ENCODE measurements at places on chromosomes 13 and 19.

DNA sequence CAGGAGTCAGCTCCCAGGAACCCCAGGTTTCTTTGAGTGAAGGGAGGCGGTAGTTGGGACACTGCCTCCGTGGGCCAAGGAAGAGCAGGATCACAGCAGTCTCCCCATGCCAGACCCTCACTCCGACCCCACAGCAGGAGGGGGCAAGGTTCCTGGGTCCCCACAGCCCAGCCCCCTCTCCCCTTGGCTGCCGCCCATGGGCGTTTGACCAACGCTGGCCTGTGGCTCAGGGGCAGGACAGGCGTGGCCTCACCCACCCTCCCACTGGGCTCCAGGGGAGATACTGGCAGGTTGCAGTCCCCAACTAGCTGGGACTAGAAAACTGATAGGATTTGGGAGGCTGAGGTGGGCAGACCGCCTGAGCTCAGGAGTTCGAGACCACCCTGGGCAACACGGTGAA lies 9.2 kb downstream of the COPE start:
- DNase-seq: no peak

DNA sequence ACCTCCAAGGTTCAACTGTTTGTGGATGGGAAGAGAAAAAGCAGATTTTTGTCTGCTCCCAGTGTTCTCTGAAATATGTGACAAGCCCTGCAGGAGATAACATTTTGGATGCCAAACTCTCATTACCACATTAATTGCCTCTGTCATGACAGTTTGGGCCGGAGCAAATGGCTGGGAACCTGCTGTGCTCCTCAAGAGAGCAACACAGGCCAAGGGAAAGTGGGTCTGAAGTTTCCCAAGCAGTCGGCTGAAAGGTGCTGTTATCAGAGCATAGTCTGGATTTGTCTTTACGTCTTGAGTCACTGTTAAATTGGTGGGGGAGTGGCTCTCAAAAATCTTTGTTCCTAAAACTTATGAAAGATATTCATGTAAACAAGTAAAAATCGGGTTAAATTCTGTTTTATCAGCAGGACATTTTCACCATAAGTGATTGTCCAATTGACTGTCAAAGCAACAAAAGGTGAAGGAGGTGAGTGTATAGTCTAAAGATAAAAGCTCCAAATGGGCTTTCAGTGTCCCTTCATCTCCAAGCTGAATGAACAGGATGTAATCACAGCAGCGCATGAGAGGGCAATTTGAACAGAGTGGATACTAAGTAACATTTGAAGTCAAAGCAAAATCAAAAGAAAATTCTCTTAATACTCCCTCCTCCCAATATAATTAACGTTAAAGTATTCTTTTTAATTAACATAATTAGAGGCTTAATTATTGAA lies 844.8 kb downstream of the PCDH17 start:
- DNase-seq: no peak

DNA sequence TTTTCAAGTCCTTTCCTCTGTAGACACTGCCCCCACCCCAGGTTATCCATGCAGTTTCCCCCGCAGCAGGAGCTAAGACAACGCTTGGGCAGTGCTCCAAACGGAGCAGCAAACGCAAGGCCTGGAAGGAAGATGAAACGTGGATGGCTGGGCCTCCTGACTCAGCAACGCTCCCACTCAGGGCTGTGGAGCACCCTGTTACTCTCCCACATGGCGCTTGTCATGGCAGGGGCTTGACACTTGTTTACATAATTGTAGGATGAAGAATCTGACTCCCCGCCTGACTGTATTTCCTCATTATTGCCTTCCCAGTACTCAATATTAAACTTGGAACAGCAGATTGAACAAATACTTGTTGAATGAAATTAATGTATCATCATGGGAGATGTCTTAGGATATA lies 799 bp upstream of the C1QTNF9B start:
- DNase-seq: no peak

- no peak for DNase-seq
Measured at GRCh38 chr13:25806264-25806974, 245.4 kb downstream of the SHISA2 start.

GRCh38 chr13:88617176-88617575 lies 946.0 kb downstream of the SLITRK5 start:
- no peak for DNase-seq

- DNase-seq: no peak
Measured at GRCh38 chr13:32976912-32977311, 39.3 kb upstream of the KL start.

- DNase-seq: no peak
Measured at GRCh38 chr13:91649456-91649855, 251.0 kb downstream of the GPC5 start.

DNA sequence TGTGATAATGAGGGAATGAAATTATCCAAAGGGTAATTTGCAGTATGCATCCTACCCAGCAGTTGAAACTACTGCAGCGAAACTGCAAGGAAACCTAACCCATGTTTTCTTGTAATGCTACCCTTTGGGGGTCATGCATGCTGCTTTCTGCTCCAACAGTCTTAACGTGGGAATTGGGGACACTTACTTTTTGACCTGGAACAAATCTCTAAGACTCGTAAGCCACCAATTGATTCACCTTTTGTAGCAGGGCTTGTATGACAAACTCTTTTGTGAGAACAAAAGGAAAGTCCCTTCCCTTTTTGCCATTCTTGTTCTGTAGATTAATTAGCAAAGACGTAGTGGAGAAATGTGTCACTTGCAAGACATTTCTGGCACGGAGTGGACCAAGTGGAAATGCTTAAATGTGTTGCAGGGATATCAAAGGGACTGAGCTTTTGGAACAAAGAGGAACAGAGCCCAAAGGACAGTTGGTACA lies 27.4 kb downstream of the LRCH1 start:
- DNase-seq: no peak

- DNase-seq: peak; percentile 66
Measured at GRCh38 chr19:924553-925086, 1.2 kb upstream of the ARID3A start.

DNA sequence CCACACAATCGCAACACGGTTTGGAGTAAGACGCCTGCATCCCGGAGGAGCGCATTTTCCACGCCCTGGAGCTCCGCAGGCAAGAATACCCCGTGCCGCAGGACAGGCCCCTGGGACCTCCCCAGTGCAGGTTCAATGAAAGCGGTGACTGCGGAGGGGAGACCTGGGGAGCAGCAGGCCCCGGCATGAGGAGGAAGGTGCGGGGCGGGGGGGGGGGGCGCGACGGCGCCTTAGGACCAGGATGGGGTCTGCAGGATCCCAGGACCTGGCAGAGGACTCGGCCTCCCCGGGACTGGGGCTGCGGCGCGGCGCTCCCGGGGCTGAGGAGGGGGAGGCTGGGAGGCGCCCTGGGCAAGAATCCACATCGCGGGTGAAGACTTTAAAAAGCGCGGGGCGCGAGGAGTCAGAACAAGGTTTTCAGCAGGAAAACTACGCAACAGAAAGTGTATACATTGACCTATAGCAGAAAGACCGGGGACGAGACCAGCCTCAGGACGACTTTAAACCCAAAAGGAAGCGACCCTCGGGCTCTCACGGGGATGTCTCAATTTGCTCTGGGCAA lies 432 bp downstream of the ZNF611 start:
- DNase-seq: no peak

DNA sequence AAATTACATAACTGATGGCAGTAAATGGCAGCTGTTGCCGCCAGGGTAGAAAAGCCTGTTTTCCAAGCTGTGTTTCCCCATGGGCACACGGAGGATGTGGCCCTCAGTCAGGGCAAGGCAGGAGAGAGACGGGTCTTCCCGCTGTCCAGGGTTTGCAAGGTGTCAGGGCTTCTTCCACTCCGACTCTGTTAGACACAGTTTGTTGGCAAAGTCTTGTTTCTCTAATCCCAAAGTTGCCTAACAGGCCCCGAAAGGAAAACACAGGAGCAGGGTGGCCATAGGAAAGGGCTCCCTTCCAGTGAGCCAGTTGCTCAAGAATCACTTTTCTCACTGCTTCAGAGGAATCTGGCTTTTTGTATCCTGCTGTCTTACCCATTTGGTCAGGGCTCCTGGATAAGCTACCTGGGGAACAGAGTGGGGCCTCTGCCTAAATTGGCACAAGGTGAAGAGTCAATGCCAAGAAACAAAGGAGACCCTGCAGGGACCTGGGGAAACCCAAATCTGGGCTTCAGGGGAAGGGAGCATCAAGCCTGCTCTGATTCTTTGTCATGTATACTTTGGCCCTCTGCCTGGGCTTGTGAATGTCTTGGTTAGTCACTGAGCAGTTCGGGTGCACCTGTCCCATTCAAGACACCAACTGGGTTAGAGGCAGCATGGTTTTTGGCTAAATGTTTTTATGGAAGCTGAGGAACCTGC lies 29.0 kb upstream of the CXCL17 start:
- DNase-seq: no peak

DNA sequence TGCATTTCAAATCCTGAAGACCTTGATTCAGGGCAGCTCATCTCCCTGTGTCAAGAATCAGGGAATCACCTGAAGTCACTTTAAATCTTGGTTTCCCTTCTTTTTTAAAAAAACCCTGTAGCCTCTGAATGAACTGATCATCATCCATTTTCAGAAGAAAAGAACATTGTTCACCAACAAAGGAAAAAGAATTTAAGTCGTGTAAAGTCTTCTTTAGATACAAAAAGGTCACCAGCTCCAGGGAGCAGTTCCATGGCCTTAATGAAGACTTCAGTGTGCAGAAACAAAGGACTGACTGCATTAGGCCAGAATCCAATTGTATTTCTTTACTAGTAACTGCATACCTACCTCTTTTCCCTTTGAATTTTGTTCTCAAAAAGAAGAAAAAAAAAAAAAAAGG lies 245.0 kb downstream of the ABCC4 start:
- DNase-seq: no peak

DNA sequence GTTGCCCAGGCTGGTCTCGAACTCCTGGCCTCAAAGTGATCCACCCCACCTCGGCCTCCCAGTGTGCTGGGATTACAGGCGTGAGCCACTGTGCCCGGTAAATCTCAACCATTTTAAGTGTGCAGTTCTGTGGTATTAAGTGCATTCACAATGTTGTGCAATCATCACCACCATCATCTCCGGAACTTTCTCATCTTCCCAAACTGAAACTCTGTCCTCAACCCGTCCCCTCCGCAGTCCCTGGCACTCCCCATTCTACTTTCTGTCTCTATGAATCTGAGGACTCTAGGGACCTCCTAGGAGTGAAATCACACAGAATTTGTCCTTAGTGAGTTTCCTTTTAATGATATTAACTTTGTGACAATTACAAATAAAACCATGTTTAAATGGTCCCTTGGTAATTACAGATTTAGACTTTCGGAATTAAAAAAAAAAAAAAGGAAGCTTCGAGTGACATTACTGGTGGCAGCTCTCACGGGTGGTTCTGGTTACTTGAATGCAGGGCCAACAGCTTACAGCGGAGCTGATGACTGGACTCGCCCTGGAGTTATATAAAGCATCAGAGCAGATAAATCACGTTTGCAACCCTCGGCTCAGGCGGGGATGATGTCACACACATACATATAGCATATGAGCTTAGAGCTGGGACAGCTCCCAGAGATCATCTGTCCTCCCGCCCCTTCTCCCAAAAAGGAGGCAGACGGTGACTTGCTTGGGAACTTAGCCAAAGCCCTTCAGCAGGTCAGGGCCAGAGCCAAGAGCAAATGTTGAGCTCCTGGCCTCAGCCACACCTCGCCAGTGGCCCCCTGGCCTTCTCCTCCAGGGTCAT lies 89.8 kb downstream of the ZNF557 start:
- DNase-seq: no peak

- DNase-seq: no peak
Measured at GRCh38 chr19:52297601-52298364, 814 bp downstream of the ZNF480 start.

GRCh38 chr13:23433171-23434153 lies at the start of gene SACS:
Gene SACS (minus strand): TSS chr13:23433702. CDS start chr13:23411239, 22,463 bp downstream.
- no peak for DNase-seq

GRCh38 chr13:30364133-30364532 lies 56.8 kb upstream of the KATNAL1 start:
- no peak for DNase-seq

GRCh38 chr13:100156788-100157187 lies 67.9 kb downstream of the PCCA start:
- DNase-seq: no peak

DNA sequence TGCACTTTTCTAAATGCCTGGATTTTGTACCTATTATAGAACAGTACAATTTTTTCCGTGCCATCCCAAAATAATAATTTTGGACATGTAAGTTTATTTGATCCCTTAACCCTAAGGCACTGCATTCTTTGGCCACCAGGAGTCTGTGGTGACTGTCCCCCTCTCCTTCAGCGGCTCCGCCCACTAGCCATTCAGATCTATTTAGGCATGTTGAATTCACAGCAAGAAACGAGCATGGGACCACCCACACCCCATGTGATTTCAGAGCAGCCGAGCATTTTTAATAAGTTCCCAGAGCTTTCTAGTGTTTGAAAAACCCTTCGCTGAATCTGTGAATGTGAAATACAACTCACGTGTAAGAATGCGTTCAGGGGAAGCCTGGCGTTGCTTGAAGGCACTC lies 567.5 kb downstream of the MYO16 start:
- no peak for DNase-seq

DNA sequence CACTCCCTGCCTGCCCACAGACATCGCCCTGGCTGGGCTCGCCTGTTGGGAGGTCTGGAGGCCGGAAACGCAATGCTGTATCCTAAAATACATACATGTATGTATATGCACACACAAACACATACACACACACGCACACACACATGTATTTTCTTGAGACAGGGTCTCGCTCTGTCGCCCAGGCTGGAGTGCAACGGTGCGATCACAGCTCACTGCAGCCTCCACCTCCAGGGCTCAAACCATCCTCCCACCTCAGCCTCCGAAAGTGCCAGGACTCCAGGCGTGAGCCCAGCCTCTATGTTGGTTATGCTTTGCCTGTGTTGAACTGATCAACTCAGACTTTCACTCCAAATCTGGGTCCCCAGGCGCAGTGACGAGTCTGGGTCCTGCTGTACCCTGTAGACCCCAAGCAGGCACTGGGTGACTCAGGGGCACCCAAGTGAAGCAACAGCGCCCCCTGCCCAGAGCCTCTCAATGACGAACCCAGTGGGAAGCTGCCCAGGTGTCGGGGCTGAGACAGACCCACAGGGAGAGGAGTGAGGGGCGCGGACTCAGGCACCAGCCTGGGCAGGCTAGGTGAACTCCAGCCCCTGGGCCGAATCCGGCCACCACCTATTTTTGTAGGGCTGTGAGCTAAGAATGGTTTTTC lies 27.4 kb upstream of the CACTIN start:
- no peak for DNase-seq

DNA sequence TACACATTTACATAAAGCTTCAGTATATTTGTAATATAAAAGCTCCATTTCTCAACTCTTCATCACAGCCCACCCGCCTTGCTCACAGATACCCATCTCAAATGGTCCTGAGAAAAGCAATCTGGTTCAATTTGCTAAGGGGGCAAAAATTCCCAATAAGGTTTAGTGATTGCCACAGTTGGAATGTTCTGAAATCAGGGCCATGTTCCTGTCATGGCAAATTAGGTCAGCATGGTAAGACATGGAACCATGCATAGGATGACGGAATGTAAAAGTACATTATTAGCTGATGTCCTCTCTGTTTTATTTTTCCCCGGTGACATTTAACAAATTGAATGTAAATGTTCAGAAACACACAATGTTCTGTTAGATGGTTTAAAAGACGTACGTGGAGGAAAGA lies 274.3 kb downstream of the MZT1 start:
- no peak for DNase-seq

GRCh38 chr13:25151626-25152195 lies 20.4 kb downstream of the AMER2 start:
- DNase-seq: no peak

GRCh38 chr13:113846636-113847318 lies 17.1 kb downstream of the GAS6 start:
- no peak for DNase-seq

- peak; percentile 71 for DNase-seq
Measured at GRCh38 chr19:1069009-1069779, 2.2 kb downstream of the ARHGAP45 start.

- DNase-seq: no peak
Measured at GRCh38 chr19:42657556-42657955, 62.8 kb upstream of the CEACAM8 start.

All from activated T-cell treated with anti-CD3 and anti-CD28 coated beads, Interleukin-2, amount 50 U/mL, for 48 hours (primary cell).